ENCODE measurements at places on chromosomes 2 and 18.

DNA sequence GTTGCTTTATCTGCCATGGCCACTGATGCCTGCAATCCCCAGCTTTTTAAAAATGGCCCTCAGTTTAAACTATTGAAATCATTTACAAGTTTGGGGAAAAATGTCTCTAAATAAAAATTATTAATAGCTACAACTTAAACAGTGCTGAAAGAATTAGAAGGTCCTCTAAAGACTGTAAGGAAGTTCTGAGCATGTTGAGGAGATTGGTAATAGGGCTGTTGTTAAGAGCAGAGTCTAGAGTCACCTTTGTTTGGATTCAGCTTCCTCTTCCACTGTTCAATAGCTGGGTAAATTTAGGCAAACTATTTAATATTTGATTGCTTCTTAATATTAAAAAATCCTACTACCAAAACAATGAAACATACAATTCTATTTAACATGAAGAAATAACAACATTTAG is 1127.1 kb upstream of the DDX18 start:
- no peak for DNase-seq

DNA sequence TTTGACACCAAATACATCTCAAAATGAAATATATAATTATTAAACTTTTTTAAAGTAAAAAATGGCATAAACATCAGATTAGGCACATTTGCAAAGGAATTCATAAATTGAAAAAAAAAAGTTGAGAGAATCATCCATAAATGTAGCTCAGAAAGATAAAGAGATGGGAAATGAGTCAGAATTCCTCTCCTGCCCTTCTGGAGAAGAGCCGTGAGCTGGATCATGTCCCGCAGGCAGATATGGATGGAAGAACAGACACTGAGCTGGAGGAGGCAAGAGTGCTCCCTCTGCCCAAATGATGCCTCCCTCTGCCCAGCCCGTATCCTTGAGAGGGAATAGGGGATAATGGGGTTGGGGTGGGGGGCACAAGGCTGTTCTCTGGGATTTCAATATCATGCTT is 190.9 kb downstream of the TFCP2L1 start:
- DNase-seq: no peak

DNA sequence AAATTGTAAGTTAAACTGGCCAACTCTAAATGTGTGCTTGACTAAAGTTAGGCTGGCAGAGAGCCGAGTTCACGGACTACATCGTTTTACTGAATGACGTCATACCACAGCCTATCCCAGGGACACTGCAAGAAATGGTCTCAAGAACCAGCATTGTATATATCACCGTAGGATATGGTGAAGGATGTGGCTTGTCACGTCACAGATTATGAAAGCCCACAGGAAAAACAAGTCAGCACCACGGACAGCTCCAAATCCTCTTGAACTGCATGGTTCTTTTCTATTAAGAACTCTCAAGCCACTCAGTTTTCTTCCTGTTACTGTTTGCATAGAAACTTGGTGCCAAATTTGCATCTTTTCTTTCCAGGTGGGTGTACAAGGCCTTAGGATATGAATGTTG is 85.1 kb upstream of the ACAA2 start:
- peak; percentile 36 for DNase-seq

- no peak for DNase-seq
These were observed 9.4 kb upstream of the SLC38A11 start for GRCh38 chr2:164964700-164965099.

DNA sequence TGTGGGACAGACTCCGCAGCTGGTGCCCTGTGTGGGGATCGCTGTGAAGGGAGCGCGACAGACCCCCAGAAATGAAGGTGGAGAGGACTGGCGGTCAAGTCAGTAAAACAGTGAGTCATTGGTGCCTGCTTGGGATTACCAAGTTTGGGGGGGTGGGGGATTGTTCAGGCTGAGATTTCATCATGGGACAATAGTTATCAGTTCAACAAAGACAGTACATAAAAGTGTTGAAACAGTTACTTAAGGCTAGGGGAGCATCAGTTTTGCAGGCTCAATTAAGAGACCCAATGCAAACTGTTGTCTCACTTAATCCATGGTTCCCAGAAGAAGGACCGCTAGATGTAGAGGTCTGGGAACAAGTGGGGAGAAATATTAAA is 42.4 kb upstream of the PDK1 start:
- no peak for DNase-seq

DNA sequence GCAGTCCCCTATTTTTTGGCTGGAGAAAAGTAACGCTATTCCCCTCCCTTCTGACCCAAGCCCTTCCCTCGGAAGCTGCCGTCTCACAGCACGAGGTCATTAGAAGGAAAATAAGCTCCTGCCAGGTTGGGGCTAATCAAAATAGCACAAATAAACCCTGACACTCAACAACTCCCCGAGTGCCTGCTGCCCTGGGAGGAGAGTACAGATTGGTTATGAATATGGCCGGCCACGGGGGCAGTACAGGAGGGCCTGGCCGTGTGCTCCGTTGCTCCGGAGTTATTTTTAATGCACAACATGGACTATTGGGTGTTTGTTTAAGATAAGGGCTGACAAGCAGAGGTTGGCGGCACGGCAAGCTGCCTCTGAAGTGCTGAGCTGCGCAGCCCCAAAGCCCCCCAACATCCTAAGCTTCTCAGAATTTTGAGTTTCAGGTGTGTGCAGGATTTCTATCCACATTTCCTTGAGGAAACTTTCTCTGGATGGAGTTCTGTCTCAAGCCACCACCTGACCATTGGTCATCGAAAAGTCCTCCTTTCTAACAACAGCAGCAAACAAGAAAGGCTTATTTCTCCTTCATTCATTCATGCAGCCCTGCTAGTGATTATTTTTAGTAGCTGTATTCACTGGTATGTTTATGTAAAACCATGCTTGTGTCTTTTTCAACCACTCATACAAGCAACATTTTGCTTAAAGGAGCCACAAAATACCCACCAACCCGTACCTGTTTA is 58.7 kb downstream of the PAX3 start:
- no peak for DNase-seq

DNA sequence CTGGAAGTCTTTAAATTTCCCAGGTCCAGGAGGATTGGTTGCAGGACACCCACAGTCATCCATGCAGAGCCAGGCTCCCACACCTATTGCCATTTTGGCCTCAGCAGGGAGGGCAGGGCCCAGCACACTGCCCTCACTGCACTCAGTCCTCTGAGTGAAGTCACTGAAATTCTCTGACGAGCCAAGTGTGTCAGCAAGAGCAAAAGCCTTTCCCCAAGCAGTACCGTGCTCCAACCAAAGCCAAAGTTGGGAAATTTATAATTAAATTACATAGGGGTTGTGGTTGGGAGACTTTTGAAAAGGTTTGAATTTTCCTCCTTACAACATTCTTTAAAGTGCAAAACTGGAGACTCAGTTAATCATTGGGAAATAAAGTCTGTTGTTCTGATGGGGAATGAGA is 98.5 kb upstream of the CD226 start:
- DNase-seq: no peak

DNA sequence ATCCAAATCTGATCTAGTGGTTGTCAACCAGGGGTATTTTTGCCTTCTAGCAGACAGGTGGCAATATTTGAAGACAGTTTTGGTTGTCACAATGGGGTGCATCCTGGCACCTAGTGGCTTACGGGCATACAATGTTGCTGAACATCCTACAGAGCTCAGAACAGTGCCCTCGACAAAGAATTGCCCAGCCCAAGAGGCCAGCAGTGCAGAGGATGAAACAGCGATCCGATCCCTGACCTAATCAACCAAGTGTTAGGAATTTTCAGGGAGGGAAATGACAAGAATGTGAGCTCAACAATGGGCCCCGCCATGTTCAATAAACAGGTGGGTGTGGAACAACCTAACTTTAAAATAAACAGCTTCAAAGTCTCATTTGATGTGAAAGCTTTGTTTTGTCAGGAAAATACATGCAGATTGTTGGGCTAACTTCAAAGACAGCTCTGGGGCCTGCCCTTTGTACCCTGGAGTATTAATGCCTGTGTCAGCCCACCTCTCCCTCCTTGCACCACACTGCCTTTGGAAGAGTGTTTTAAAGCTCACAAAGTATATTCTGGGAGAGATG is 22.5 kb upstream of the SCYGR5 start:
- no peak for DNase-seq

GRCh38 chr2:42931146-42931817 is 138.9 kb upstream of the HAAO start:
- DNase-seq: no peak

GRCh38 chr2:228283491-228284171 is 102.1 kb upstream of the SPHKAP start:
- no peak for DNase-seq

GRCh38 chr2:237735798-237736197 is 62.8 kb upstream of the RBM44 start:
- DNase-seq: no peak

- DNase-seq: no peak
These were observed 23.5 kb downstream of the HADHB start for GRCh38 chr2:26268213-26268612.

- no peak for DNase-seq
These were observed 77.1 kb upstream of the UGP2 start for GRCh38 chr2:63764630-63765029.

GRCh38 chr2:43081131-43081765 is 145.2 kb downstream of the ZFP36L2 start:
- DNase-seq: peak; percentile 58

DNA sequence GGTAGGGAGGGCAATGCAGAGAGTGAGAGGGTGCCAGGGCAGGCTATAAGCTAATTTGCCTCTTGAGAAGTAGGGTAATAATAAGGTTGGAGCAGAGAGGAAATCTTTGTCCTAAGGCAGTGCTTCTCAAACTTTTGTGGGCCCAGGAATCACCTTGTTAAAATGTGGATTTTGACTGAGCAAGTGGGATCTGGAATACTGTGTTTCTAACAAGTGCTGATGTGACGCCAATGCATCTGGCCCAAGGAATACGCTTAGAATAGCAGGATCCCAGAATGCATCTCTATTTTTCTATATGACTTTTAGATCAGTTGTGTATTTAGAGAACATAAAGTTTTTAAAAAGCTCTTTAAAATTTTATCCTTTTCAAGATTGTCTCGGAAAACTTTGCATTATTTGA is 29.7 kb upstream of the GTF2A1L start:
- no peak for DNase-seq

DNA sequence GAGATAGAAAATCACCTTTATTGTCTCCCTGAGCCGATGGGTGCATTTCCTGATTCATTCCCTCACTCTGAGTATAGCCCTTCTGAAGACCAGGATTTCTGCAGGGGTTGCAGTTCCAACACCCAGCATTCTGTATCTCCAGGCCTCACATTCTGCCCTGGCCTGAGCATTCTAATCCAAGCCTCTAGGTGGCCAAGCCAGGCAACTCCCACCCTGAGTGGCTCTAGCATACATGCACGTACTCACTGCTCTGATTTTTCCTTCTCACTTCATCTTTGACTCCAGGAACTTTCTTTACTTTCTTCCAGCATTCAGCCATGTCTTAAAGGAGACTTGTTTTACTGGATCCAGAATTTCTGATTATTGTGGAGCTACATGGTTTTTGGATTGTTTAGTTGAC is 100.7 kb upstream of the STK39 start:
- DNase-seq: no peak

DNA sequence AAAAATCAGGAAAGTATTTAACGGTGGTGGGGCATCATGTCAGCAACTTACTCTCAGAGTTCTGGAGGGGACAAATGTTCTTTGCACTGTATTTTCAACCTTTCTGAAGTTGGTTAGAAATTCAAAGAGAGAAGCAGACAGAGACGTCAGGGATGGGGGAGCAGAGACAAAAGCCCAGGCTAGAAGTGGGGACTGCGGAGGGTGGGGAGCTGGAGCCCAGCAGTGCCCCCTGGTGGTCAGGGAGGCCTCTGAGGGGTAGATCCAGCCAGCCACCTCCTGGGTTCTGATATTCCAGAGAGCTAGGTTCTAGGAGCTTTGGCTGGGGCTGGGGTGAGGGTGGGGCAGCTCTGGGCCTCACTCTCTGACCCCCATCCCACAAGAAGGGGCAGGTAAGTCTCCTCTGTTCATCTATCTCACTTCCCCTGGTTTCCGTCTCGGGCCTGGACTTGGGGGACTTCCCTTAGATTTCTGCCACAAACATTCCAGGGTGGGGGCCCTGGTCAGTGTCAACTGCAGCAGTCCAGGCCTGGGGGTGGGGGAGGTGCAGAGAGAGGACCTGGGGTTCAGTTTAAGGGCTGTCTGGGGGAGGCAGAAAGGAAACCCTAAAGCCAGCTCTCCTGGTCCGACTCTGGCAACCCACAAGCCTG is 8.9 kb downstream of the TNS1 start:
- no peak for DNase-seq

- no peak for DNase-seq
These were observed 252.1 kb downstream of the SLC8A1 start for GRCh38 chr2:40199771-40200170.

DNA sequence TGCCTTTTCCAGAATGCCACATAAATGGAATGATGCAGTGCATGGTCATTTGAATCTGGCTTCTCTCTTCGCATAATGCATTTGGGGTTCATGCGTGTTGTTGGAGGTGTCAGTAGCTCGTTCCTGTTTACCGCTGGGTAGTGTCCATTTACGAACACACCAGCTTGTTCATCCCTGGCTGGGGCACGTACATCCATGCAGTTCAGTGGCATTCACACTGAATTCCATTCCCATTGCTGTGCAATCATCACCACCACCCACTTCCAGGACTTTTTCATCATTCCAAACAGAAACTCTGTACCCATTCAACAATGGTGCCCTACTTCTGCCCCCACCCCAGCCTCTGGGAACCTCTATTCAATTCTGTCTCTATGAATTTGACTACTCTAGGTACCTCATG is 14.7 kb upstream of the CIDEA start:
- no peak for DNase-seq

GRCh38 chr2:46816151-46816845 is 99.3 kb downstream of the MCFD2 start:
- peak; percentile 56 for DNase-seq

- DNase-seq: no peak
These were observed 93.3 kb downstream of the MAP4K4 start for GRCh38 chr2:101790857-101791256.

- no peak for DNase-seq
These were observed 182.2 kb upstream of the ATP5MC3 start for GRCh38 chr2:175363699-175364098.

DNA sequence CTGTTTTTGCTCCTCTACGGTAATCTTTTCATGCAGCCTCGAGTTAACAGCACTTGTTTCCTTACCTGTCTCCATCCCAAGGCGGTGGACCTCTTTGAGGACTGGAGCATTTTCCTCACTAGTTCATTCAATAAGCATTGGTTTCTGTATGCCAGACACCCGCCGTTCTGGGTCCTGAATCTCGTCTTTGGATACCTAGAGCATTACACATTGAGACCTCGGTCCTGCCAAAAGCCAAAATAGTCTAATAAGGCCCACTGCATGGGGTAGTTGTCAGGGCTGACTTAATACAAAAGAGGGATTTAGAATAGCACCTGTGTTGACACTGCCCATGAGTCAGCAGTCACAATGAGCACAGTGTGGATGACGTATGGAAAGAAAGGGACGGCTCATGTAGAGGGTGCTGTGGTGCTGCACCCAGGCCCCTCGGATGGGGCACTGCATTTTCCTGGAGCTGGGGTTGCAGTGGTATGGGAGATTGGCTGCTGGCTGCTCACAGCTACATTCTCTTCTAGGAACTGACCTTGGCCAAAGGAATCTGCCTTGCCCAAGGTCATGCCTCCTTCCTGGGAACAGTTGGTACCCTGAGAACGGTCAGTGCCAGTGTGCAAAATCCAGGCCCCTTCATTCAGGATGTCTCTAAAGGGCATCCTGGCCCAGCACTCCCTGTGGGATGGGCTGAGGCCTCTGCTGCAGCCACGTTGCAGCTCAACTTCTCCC is 126.9 kb upstream of the NCK2 start:
- no peak for DNase-seq

All from tibial artery (tissue), 4 donors.